Naive thymus-derived CD8-positive, alpha-beta T cell (primary cell): ENCODE measurements at places on chromosomes 13 and 19. TPM values are rescaled to one million over a fixed set of nuclear protein-coding genes. Genes with fewer than 3 reads are reported as not detected.

DNA sequence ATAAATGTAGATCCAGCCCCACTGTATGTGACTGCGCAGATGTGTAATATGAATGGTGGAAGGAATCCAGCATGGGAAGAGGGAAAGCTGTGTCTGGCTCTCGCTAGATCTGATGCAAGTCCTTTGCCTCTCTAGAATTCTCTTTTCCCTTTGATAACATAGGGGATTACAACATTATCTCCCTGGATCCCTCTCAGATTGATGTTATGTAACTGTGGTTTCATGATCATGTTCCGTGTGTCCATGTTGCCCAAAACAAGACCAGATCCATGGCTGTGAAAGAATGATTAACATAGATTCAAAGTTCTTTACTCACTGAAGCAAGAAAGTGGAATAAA is 184.0 kb upstream of the UBL3 start:
- H3K36me3 ChIP-seq, result no peaks in the 10 kb centered on the region
- peaks cover 2% of the 10 kb centered on the region for H3K4me1 ChIP-seq
- no peak overlapping the region for H3K27ac ChIP-seq
- no peak for DNase-seq

GRCh38 chr19:40803857-40804782 is 5.1 kb downstream of the EGLN2 start:
- H3K4me1 ChIP-seq, result peaks cover 58% of the 10 kb centered on the region
- no peaks in the 10 kb centered on the region for H3K27me3 ChIP-seq
- peak overlapping the region; percentile 98 for H3K27ac ChIP-seq
- H3K4me3 ChIP-seq, result peak overlapping the region; percentile 98
- H3K36me3 ChIP-seq, result peaks cover 44% of the 10 kb centered on the region

GRCh38 chr13:109576331-109576813 is 210.0 kb downstream of the IRS2 start:
- H3K4me3 ChIP-seq, result no peak overlapping the region
- no peaks in the 10 kb centered on the region for H3K27me3 ChIP-seq
- no peak for DNase-seq

The OR7D2 gene
- total RNA-seq, result 0.11 TPM

The CYP2B6 gene
- total RNA-seq, result not detected

The C1QTNF9B gene
- total RNA-seq, result not detected

The ZNF560 gene
- not detected for total RNA-seq
